ENCODE measurements at places on chromosomes 4 and X.
A peak's percentile ranks its signal among the peaks of the same experiment; 100 is the strongest.

GRCh38 chr4:113325876-113326615, 276.6 kb downstream of the ANK2 start:
- no peak for DNase-seq

DNA sequence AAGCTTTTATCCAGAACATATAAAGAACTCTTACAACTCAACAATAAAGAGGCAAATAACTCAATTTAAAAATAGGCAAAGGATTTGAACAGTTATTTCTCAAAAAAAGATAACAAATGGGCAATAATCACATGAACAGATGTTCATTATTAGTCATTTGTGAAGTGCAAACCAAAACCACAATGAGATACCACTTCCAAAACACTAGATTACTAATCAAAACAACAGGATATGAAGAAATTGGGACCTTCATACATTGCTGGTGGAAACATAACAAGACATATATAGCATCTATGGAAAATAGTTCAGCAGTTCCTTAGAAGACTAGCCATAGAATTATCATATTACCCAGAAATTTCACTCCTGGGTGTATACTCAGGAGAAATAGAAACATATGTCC, 224.6 kb downstream of the FBXO8 start:
- no peak for DNase-seq

GRCh38 chrX:152245213-152245612, 106.8 kb upstream of the MAGEA10 start:
- no peak for DNase-seq

GRCh38 chr4:5383191-5383980, 325.0 kb downstream of the EVC2 start:
- DNase-seq: no peak

GRCh38 chr4:83561381-83561780, 25.5 kb downstream of the GPAT3 start:
- DNase-seq: peak; percentile 37

- DNase-seq: no peak
These were observed 239.6 kb upstream of the VCX start for GRCh38 chrX:7603387-7603786.

DNA sequence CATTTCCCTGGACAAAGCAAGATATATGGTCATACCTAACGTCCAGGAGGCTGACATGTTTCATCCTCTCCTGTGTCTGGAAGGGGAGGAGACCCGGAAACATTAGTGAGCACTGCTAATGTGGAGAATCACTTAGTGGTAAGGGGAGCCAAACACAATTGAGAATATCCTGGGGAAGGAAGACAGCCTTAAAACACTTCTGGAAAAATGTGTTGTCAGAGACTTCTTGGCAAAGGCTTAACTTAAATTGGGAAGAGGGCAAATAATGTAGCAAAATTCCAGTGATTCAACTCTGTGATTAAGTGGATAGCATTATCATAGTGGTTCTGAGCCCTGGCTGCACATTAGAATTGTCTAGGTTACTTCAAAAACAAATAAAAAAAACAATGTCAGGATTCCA, 39.5 kb downstream of the SPARCL1 start:
- peak; percentile 89 for DNase-seq

- no peak for DNase-seq
These were observed 125.6 kb downstream of the PHF8 start for GRCh38 chrX:53918702-53919101.

DNA sequence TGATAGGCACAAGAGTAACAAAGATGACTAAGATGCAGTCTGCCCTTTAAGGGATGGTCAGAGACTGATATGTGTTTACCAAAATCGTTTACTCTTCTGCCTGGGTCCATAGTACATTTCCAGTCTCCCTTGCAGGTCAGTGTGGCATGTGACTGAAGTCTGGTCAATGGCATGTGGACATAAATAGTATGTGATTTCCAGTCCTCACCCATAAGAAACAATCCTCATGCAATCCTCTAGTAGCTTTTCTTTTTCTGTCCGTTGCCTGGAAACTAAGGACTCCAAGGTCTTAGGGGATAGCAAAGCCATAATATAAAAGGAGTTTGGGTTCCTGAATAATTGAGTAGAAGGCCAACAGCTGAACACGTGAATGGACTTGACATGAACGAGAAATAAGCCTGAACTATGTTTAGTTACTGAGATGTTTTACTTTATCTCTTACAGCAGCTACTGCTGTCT, 1.1 kb downstream of the SLC9B2 start:
- peak; percentile 41 for DNase-seq

DNA sequence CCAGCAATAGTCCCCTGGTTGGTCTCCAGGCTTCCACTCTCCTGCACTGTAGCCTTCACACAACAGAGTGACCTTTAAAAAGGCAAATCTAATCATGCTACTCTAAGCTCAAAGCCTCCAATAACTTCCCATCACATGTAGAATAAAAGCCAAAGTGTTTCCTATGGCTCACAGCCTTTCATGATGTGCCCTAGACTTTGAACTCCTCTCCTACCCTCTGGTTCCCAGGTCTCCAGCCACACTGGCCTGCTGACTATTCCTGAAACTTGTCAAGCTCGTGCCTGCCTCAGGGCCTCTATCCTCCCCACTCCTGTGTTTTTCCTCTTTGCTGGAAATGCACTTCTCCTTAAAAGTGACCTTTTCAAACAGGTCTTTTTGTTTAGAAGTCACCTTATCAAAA, 3.1 kb downstream of the MANBA start:
- DNase-seq: no peak

DNA sequence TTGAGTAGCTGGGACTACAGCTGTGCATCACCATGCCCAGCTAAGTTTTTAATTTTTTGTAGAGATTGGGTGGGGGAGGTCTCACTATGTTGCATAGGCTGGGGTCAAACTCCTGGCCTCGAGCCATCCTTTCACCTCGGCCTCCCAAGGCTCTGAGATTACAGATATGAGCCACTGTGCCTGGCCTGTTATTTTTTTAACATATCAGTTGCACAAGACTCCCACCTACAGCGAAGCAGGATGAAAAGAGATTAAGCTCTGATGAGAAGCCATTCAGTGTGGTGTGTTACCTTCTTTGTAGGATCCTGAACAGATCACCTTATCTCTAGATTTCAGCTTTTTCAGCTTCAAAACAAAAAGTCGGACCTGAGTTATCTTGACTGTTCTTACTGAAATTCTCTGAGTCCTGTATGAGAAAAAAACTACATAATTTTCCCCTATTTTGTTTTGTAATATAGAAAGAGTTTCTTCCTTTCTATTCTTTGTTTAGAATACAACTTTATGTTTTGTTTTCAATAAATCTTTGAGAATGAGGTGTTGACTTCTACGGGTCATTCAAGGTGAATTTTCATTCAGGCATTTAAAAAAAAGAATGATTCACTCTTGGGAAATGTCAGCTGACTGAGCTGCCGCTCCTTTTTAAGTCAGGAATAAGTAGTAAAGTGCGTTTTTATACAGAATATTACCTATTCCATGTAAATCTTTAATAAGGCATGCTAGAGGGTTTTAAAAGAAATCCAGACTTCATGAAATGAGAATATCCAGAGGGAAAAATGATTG, 134.6 kb downstream of the ARSF start:
- DNase-seq: no peak

GRCh38 chr4:95386410-95386809, 162.4 kb downstream of the UNC5C start:
- no peak for DNase-seq

DNA sequence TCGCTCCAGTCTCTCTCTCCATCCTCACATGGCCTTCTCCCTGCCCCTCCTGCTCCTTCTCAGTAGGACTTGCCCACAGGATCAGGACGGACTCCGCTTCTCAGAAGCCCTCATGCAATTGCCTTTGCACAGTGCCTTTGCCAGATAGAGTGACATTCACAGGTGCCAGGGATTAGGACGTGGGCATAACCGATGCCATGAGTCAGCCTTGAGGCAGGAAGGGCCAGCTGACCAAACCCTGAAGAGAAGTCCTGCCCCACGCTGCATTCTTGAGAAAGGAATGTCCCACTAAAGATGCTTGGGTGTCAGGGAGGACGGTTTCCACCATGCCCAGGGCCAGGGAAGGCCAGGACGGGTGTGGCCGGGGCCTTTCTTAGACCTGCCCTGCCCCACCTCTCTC, 6.6 kb upstream of the GRPEL1 start:
- DNase-seq: no peak

GRCh38 chrX:650811-651210, 20.2 kb downstream of the SHOX start:
- no peak for DNase-seq

DNA sequence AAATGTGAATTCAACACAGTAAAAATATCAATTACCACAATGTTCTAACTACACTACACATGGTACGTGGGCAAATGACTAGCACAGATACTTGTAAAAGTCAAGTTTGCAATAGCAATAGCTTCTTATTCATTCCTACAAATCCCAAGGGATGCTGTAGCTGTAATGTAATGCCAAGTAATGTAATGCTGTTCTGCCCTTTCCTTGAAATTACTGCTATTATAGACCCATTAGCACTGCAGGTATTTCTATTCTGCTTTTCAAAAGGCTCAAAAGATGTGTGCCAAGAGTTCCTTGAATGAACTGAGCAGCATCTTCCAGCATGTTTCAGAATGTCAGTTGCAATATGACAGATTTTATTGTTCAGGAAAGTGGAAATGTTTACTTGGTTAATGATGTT, 129.9 kb upstream of the BANK1 start:
- DNase-seq: no peak

GRCh38 chr4:5863461-5864113, 29.3 kb downstream of the CRMP1 start:
- peak; percentile 81 for DNase-seq

- DNase-seq: no peak
These were observed 61.7 kb upstream of the PLS3 start for GRCh38 chrX:115499112-115499805.

DNA sequence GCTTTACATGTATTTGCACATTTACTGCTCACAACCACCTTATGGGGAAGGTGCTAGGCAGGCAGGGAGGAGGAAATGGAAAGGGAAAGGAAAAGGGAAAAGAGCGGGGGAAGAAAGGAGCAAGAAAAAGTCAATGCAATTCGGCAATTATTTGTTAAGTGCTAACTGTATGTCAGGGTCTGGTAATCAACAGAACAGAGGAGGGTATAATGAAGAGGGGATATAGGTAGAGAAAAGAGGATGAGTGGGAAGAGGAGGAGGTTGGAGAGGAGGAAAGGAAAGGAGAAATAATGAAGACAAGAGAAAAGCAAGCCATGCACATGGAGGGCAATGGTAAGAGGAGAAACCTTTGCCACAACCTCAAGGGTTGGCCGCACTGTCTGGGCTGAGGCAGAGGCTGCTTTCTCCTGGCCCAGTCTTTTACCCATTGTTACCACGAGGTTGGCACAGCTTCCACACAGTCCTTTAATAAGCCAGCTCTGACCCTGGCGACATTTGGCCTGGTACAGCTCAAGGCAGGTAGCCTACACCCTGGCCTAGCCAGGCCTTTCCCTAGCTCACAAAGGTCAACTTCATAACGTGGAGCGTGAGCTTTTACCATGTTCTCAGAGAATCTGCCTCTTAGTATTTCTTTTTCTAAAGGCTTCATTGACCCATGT, 836 bp downstream of the BTK start:
- DNase-seq: no peak

DNA sequence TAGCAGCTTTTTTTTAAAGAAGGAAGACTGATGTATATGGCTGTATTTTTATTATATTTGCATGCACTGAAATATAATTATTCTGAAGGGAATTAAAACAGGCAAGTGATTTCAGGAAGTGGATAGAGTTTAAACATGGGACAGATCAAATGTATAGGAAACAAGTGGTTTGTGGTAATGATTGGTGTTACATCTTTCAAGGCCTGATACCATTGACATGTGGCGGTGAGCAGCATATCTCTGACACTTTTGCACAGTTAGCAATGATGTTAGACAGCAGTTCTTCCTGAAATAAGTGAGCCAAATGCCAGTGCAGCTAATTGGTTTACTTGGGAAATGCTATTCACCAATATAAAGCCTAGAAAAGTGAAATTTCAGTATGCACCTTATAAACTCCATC, 272.1 kb downstream of the RPA4 start:
- no peak for DNase-seq

DNA sequence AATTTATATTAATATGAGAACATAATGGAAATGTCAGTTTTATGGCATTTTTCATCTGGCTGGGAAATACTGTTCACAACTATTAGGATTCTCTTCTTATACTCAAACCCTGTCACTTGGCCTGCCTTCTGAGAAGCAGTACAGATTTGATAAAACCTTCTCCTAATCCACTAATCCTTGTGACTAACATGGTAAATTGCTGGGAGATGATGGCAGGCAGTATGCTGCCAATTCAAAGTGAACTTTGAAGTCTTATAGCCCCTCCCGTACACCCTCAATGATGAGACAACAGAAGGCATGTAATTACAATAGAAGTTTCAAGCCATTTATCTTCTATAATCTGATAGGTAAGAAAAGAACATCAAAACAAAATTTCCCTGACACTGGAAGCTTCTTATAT, 36.9 kb downstream of the PAQR3 start:
- DNase-seq: no peak

- no peak for DNase-seq
These were observed 183.8 kb downstream of the PTTG2 start for GRCh38 chr4:38144031-38144430.

Data from dermis blood vessel endothelial cell (primary cell).